ENCODE measurements at places on chromosomes 4 and X. TPM values are rescaled to one million over a fixed set of nuclear protein-coding genes. Genes with fewer than 3 reads are reported as not detected.

- DNase-seq = peak; percentile 51
Observed at GRCh38 chrX:130975947-130976346, 72.9 kb upstream of the ENOX2 start.

GRCh38 chrX:15418707-15419181 is 34.5 kb upstream of the VEGFD start:
- no peak for DNase-seq

DNA sequence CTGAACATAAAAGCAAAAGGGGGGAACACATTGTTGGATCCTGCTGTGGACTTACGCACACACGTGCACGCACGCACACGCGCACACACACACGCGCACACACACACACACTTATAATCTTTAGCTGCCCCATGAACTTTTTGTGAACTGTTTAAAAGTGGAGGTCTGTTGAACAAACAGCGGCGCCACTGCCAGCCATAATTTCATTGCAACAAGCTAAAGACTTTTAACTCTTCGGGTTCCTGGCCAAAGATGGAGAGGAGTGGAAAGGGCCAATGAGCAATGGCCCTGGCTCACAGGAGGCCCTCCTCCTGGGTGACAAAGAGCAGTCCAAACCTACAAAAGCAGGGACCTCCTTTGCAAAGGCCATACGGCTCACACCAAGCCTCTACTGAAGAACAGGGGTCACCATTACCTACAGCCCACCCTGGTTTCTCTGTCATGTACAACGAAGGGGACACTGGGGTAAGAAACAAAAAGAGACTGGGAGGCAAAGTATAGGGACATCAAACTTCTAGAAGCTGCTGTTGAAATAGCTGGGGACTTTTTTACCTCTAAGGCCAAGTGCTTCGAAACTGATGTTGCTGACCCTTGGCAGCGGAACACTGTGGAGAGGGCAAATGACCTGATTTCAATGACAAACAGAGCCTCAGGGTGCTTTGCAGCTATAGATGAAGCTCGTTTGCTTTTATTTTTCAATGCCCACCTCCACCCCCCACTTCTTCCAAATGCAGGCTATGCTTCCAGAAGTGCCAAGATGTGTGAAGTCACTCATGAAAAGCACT is 16.7 kb downstream of the BCOR start:
- peak; percentile 30 for DNase-seq

HNRNPD gene
- polyA plus RNA-seq = 120 TPM

ANK2 gene
- polyA plus RNA-seq = 125 TPM

IL1RAPL1 gene
- not detected for polyA plus RNA-seq
